A549 treated with Mapracorat at 1 μM for 4 hours (cell line): ENCODE measurements at places on chromosomes 4 and X. TPM values are rescaled to one million over a fixed set of nuclear protein-coding genes. Genes with fewer than 3 reads are reported as not detected.

The GAGE12F gene
- not detected in 5 replicates for total RNA-seq

The HHIP gene
- 0.60 to 1.1 TPM (median 0.98 TPM) in 5 replicates for total RNA-seq

The AMBN gene
- total RNA-seq = not detected in 5 replicates

The GK2 gene
- not detected in 5 replicates for total RNA-seq

The YTHDC1 gene
- 31.4 to 35.1 TPM (median 32.7 TPM) in 5 replicates for total RNA-seq
